Myocyte (in vitro differentiated cells): ENCODE measurements at places on chromosomes 2 and 18. TPM values are rescaled to one million over a fixed set of nuclear protein-coding genes. Genes with fewer than 3 reads are reported as not detected.

Gene MROH2A
- not detected in 2 replicates for total RNA-seq

Gene KIDINS220
- 49.9 and 62.0 TPM in 2 replicates for total RNA-seq

Gene GYPC
- total RNA-seq, result 13.7 and 14.4 TPM in 2 replicates

Gene TUBA3E
- not detected in 2 replicates for total RNA-seq

Gene STRADB
- total RNA-seq, result 219 and 254 TPM in 2 replicates

Gene NT5DC4
- not detected in 2 replicates for total RNA-seq

Gene SP5
- not detected in 2 replicates for total RNA-seq

Gene STAM2
- total RNA-seq, result 40.0 and 44.2 TPM in 2 replicates

Gene EXOC6B
- total RNA-seq, result 15.4 and 17.7 TPM in 2 replicates

Gene INHA
- total RNA-seq, result 0.48 and 0.62 TPM in 2 replicates

- DNase-seq, result no peak
These were observed 227.7 kb downstream of the VAPA start for GRCh38 chr18:10141559-10141958.

DNA sequence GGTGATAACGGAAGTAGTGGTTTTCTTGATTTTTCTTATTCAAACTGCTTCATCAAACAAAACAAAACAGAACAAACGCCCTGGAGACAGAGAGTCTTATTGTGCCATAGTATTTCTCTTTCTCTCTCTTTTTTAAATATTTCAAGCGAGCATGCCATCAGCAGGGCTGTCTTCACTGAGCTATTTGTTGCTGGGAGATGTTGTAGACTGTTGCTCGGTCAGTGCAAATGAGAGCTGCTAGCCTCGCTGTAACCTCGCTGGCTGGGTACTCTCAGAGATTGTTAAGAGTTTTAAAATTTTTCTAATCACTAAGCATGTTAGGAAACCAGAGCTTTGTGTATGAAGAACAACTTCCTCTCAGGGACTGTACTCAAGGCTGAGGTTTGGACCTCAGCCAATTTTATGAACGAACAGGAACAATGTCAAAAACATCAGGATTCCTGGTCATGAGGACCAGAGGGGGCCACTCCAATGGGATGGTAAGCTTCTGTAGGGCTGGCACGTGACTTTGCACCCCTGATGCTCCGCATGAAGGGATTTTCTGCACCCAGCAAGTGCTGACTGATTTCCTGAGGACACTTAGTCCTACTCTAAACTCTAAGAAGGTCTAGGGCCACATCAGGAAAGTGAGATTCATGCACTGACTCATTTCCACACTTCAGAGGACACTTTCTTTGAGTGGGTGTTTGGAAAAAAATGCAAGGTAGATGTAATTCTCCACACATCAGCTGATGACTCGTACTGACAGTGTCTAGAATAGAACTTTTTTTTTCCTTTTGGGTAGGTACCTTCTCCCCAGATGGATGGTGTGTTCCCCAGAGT, 59.8 kb upstream of the IL1R1 start:
- DNase-seq, result peak; percentile 63

- DNase-seq, result no peak
These were observed 255.0 kb downstream of the CAMKMT start for GRCh38 chr2:44616667-44617155.

DNA sequence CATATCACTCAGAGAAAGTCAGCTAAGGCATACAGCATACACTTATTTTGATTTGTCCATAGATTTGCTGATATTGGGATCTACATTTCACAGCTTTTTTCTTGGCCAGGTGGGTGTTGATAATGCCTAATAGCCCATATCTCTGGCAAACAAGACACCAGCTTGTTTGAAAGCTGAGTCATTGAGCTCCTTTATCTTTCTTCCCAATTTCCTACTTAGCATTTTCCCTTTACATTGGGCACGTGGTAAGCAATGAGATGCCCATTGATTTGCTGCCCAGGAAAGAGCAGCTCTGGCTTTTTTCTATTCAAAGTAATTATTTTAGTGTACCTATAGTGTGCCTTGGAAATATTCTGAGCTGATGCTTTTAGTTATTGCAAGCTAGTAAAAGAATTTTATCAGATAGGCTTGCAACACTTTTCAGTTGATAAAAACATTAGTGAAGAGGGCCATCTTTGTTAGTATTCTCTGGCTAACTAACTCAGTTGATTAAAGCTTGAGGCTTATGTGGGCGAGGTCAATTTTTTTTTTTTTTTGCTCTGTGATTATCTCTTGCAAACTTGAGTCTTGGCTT, 79.6 kb downstream of the OSBPL6 start:
- DNase-seq, result no peak

DNA sequence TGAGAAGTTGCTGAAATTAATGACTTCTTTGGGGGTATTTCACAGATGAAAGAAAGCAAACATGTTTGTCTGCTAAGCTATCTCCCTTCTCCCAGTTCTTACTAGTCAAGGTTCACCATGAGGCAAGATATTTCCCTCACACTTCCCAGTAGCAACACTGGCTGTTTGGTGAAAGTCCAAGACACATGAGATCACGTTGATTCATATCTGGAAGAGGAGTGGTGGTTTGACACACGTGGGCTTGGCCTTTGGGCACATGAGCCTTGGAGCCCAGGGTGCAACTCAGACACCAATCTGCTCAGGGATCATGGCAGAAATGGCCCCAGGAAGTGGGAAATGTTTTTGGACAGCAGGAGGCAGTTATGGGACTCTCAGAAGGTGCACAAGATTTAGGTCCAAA, 66.1 kb upstream of the APCDD1 start:
- no peak for DNase-seq

DNA sequence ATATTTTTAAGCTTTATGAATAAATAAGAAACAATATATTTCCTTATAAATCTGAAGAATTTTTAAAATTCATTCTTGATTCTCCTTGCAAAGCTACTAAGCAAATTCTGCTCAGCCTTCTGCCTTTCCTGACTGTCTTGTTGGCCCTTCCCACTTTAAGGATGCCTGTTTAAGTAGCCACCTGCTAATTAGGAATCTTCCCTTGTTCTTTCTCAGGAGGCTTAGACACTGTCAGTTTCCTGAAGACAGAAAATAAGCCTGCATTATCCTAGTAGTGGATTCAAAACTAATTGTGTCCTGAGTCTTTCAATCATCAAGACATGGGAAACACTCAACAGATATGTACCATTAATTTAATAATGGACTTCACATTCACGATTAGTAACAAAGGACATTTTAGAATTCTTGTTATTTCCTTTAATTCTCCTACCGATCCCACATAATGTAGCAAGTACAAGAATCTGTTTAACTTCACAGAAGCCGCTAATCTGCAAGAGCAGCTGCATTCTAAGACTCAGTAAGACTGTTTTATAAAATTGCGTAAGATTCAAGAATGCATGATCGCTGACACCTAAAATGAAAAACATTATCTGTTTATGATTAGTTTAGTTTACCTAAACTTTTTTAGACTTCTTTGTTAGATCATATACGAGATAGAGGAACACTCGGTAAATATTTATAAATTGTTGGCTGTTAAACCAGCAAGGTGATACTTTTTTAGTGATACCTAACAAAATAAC, 445.4 kb upstream of the DSEL start:
- no peak for DNase-seq

DNA sequence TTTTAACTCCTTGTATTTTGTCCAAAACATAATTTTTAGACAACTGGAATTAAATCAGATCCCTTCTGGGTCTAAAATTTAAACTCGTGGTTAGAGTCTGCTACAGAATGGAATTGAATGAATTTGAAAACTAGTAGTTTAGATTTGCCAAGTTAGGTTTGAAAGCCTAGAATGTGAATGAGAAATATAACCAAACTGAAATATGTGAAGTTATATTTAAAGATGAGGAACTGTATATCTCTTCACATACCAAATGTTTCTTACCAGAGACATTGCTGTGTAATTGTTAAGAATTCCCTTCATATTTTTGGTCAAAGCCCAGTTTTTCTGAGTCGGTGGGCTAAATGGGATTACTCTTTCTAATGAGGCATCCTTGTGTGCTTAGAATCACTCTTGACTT, 74.2 kb downstream of the LPIN1 start:
- DNase-seq, result no peak

- DNase-seq, result peak; percentile 63
These were observed 53.8 kb upstream of the RBM44 start for GRCh38 chr2:237744613-237745249.

GRCh38 chr18:38698088-38698487, 1132.5 kb upstream of the CELF4 start:
- no peak for DNase-seq

DNA sequence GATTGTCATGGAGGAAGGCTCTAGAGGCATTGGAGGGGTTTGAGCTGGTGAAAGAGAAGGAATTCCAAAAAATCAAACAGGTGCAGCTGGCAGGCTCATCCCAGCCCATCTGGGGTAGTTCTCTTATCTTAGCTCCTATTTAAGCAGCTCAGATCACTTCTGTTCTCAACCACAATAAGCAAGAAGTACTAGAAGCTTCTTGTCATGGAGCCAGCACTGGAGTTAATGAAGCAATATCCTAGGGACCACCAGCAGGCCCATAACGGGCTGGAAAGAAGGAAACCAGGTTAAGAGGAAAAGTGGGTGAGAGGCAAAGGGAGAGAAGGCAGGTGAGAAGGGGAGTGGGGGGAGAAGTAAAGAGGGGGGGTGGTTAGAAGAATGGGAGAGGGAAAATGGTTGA, 100.7 kb upstream of the ZFP36L2 start:
- DNase-seq, result no peak

DNA sequence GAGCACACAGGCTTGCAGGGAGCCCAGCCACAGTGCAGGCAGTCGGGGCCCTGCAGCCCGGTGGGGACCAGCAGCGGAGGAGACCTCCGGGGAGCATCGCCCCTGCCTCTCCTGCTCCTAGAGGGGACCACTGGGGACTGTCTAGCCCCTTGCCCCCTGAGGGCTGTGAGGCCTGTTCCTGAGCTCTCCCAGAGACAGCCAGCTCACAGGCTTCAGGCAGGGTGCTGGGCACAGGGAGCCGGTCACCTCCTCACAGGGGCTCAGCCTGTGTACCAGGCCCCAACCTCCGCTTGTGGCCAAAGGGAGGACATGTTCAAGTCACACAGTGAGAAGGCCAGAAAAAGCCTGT, 3.5 kb upstream of the NMUR1 start:
- DNase-seq, result no peak

DNA sequence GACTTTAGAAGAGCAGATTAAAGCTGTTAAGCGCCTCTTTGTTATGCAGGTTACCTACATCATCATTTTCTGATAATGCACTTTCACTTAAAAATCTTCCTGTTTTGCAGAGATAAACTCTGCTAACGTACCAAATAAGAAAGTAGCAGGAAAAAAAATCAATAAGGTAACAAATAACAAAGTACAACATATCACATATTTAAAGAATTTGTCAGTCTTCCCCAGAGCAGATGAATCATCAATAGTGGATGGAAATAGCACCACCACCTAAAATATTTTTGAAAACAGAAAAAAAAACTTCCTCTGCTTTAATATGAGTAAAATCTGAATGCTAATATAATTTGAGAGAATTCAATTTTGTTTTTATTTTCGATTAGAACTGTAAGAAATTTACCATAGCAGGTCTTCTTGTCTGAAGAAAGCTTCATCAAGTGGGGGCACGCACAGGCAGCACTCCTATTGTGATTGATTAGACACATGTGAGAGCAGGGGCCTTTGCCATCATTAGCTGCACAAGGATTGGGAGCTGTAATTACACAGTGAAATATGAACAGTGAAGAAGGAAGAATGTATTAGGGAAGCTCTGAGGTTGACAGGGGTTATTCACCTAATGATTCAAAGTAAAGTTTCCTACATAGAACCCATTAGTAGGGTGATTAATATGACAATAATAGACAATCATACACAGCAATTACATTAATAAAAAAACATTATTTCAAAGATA, 1279.4 kb downstream of the LRP1B start:
- no peak for DNase-seq

DNA sequence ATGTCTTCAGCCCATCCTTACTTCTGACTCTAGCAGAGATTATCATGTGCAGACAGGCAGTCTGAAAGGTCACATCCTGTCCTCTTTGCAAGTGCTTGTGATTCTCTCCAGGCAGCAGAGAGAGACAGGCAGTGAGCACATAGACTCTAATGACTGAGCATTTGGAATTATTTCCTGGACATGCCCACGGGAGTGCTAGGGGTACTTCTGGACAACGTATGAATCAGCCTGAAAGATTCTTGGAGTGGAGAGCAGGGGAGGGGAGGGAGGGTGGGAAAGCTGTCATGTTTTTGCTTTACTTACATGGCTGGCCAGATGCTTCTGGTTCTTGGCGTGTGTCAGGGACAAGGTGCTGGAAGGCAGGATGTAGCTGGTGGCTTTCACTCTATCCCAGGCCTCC, 150.6 kb downstream of the RIF1 start:
- peak; percentile 23 for DNase-seq

DNA sequence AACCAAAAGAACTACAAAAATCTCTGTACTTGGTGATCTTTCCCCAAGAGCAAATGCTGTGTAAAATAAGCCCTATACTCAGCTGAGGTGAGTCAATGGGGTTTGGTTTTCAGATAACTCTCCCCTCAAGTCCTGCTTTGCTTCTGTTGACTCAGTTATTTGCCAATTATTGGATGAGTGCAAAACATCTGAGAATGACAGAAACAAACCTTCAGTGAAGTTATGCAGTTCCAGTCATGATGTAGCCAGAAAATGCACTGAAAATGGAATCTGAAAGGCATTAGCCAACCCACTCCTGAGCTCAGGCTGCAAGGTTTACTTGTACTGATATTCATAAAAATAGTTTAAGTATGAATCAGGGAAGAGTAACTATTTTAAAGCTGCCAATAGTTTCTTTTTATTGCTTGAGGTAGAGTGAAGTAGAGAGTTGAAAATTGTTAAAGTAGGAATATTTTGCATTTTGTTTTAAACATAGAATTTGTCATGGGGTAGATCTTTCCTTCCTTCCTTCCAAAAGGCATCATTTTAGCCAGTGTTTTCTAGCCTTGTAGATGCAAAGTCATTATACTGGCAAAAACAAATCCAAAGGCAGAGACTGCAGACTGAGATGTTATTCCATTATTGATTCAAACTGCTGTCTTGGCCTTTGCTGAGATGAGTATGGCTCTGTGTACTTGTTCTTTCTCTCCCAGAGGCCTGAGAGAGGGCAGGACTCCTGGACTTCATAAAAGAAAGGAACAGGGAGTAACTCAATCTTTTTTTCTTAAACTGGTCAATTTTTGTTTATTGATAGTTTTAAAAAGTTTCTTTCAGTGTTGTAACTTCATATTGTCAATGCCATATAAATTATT, 215.3 kb downstream of the RND3 start:
- no peak for DNase-seq

DNA sequence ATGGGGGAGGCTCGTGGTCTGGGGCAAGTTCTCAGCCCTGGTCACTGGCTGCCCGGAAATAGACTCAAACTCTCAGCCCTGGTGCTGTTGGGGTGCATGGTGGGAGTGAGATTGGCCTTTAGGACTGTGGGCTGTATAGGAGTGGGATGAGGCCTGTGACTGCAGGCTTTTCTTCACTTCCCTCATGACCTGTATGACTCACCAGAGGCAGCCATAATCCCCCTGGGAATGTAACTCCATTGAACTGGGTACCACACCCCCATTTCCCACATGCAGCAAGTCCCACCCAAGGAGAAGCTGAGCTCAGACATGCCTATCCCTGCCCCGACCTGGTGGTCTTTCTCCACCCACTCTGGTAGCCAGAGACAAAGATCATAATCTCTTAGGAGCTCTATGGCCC, 177.7 kb upstream of the OSR1 start:
- no peak for DNase-seq

GRCh38 chr2:201860636-201861066, 54.3 kb downstream of the CDK15 start:
- DNase-seq, result peak; percentile 80

- no peak for DNase-seq
These were observed 55.4 kb downstream of the CDC42EP3 start for GRCh38 chr2:37615804-37616676.

GRCh38 chr2:233323851-233324250, 16.2 kb downstream of the SAG start:
- DNase-seq, result no peak

- DNase-seq, result no peak
These were observed 547.1 kb upstream of the GCFC2 start for GRCh38 chr2:76257802-76258201.

- DNase-seq, result no peak
These were observed 8.1 kb upstream of the NCOA1 start for GRCh38 chr2:24482972-24483300.
